ENCODE measurements at places on chromosomes 6 and 20.
A peak's percentile ranks its signal among the peaks of the same experiment; 100 is the strongest.

- no peak for DNase-seq
Measured at GRCh38 chr6:121344539-121344938, 10.3 kb upstream of the TBC1D32 start.

- no peak for DNase-seq
Measured at GRCh38 chr6:127249621-127250020, 17.0 kb upstream of the RNF146 start.

DNA sequence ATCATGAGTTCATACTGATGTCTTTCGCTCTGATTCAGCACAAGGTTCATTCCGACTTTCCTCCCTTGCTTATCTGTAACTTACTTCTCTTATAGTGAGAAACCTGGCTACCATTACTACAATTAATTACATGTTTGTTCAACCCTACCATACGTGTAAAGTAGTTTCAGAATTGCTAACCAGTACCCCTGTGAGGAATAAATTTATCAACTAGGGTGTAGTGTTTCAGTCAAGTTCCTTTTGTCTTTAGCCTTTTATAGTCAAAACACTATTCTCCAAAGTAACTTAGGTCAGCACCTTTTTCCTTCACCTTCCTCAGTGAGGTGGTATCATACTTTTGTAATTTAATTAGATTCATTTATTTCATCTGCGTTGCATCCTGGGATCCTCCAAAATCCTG is 64.9 kb downstream of the MAP3K4 start:
- no peak for DNase-seq

DNA sequence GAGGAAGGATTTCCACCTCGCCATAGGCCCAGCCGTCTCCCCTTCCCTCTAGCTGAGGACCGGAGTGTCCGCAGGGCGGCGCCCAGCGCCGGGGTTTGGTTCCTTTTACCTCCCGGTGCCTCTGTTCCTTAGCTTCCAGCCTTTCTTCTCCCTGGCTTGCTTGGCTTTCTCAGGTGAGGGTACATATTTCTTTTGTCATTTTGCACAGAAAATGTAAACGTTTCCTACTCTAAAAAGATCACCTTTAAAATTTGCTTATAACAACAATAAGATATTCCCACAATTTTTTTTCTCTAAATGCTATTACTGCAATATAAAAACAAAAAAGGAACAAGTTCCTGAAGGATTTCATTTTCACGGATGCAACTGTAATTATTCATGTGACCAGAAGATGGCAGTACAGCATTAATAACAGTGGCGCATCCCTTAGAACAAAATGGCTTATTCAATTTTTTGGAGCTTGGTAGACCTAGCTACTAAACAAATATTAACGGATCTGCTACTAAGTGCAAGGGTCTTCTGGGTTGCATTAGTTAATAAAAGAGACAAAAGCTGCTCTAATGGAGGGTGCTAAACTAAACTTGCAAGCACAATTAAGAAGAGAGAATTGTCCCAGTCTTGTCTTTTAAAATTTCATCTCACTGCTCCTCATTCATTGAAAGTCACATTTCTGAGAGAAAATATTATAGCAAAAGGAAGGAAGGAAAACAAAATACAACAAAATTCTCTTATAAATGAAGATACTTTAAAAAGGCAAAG is 172.9 kb downstream of the ADGRG6 start:
- DNase-seq, result no peak

- no peak for DNase-seq
Measured at GRCh38 chr6:28985462-28986164, 19.5 kb downstream of the ZNF311 start.

- no peak for DNase-seq
Measured at GRCh38 chr20:25136643-25137559, 55.0 kb upstream of the VSX1 start.

GRCh38 chr6:132490024-132490423 is 22.9 kb downstream of the STX7 start:
- DNase-seq, result no peak

GRCh38 chr6:111952274-111952673 is 79.0 kb upstream of the FYN start:
- DNase-seq, result no peak

DNA sequence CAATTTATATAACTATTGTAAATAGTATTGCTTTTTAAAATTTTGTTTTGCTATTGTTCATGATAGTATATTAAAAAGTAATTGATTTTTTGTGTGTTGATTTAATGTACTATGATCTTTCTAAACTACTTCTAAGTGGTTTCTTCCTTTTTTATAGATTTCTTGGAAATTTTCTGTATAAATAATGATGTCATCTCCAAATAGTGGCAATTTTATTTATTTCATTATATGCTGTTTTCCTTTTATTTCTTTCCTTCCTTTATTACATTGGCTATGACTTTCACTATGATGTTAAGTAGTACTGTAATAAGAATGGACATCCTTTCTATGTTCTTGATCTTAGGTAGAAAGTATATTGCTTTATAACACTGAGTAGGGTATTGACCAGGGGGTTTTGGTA is 451.5 kb upstream of the SPTLC3 start:
- no peak for DNase-seq

DNA sequence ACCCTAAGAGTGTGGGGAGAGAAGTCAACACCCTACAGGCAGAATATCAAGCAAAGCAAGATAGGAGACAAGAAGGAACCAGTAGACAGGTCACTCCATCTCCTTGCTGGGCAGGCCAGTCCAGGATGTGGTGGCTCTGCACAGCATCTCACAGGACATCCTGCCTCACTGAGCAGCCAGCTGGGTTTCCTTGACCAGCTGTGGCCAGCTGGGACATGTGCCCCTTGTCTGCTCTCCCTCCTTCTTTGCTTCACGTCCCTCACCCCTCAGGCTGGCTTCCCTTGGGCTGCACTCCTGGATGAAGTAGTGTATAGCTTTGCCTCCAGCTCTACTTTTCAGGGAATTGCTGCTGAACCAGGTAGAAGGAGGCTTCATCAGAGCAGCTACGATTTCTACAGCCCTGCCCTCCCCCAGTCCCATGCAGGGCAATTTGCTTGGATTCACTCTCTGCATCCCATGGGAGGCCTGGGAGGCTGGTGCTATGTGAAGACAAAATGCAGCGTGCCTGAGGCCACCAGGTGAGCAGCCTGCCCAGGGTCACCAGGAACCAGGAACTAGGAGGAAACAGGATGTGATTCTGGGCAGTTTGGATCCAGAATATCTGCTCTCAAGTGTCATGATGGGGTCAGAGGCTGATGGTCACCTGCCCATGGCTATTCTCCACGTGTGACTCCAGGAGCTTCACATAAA is 110.0 kb upstream of the PMEPA1 start:
- DNase-seq, result no peak

DNA sequence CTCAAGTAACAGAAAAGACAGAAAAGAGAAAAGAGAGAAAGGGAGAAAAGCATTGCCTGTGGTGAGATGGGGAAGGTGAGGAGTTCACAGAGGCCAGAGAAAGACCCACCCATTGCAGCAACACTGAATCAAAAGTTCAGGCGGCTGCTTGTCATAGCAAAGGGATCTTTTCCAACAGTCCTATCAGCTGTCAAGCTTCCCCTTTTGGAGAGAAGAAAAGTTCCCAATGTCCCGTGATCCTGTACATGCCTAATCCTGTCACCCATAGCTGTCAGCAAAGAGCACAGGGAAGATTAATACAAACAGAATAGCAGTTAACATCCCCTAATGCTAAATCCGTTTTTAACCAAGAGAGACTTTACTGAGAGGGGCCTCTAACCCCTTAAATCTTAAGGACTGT is 8.9 kb upstream of the TRIM38 start:
- no peak for DNase-seq

DNA sequence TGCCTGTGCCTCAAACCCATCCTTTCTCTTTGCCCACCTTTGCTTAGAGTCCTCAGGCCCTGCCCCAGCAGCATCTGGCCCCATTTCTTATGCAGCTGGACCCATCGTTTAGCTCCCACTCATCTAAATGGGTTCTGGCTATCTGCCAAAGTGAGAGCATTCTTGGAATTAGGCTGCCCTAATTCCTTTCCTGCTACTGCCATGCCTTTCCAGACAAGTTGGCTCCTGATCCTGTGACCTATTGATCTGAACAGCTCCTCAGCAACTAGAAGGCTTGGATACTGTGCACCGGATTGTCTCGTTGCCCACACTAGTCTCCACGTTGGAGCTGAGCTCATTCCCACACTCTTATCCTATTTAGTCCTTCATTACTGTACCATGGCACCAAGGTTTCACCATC is 22.9 kb downstream of the DZANK1 start:
- DNase-seq, result no peak

DNA sequence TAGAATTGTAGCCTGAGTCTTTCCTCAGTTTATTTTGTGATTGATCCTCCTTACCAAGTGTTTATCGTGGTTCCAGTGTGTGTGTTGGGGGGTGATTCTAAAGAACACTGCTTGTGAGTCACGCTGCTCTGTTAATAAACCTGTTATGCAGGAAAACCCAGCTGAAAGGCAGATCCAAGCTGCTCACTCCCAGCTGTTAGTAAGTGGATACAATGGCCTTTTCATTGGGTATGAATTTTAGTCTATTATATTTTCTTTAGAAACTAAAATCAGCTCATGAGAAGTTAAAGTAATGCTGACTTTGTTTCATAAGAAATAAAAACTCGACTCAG is 12.2 kb upstream of the DSTN start:
- no peak for DNase-seq

- DNase-seq, result peak; percentile 65
Measured at GRCh38 chr6:33091957-33092356, 16.2 kb downstream of the HLA-DPB1 start.

DNA sequence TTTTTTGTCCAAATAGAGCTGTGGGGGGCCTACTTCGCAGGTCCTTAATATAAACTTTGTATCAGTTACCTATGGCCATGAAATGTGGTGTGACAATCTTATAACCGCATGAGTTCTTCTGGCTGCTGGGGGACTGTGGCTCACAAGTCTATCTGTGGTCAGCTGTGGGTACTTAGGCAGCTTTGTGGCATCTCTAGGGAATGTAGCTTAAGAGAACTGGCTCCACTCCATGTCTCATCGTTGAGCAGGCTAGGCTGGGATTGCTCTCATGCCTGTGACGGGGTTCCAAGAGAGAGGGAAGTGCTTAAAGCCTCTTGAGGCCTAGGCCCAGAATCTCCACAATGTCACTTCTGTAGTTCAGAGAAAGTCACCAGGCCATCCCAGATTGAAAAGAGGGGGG is 140.5 kb downstream of the BTBD3 start:
- DNase-seq, result no peak

GRCh38 chr6:6533176-6533575 is 55.3 kb upstream of the LY86 start:
- DNase-seq, result no peak

DNA sequence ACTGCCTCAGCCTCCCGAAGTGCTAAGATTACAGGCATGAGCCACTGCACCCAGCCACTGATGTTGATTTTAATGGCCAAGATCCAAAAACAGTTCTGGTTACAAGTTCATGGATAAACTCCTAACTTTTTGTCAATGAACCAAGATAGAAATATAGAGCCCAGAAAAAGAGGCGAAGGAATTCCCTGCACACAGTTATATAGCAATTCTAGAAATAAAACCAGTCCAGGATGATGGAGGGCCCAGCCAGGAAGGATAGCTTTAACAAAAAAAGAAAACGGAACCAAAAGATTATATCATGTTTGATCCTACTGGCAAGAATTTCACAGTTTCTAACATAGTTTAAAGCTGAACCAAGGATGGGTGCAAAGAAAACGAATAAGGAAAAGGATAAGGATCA is 10.9 kb downstream of the EPB41L2 start:
- DNase-seq, result no peak

DNA sequence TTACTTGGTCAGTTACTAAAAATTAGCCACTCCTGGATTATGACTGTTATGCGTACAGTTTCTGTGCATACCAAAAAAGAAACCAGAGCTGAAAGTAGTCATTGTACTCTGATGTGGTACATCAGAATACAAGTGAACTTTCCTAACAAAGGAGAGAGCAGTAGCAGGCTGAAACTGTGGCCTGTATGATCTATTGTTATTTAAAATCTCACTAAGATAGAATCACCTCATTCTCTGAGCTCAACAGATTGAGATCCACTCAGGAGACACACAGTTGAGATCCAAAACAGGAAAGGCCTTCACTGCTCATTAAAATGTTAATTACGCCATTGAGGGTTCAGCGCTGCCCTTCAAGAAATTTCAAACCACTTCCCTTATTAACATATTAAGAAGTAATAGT is 576.4 kb downstream of the LMBRD1 start:
- DNase-seq, result no peak

DNA sequence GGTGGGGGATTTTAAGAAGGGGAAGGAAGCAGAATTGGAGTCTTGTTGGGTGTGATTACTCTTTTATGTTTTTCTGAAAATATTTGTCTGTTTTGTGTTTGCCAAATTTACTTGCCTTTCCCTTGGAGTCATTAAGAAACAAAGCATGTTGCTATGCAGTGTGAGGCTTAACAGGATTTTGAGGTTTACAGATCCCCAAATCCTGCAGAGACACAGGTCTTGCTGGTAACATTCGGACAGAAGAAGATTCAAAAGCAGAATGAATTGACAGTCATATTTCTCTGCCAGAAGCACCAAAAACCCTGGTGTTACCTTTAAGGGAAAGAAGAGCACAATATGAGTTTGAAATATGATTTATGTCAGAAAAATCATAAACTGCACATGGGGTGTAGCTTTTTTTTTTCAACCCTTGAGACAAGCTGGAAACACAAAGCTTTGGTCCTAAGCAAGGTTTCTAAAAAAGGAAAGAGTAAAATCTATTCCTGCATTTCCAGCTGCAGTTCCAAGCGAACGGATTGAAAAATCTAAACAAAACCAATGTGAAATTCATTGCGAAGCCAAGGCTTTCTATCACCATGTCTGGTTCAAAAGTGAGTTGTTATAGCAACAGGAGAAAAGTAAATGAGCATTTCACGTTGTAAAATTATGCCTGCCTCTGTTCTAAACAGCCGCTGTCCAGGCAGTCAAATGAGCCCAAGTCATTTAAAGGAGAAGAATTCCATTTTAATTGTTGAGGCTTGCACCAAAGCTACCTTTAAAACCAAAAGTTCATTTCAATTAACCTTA is 358.9 kb upstream of the SASH1 start:
- no peak for DNase-seq

DNA sequence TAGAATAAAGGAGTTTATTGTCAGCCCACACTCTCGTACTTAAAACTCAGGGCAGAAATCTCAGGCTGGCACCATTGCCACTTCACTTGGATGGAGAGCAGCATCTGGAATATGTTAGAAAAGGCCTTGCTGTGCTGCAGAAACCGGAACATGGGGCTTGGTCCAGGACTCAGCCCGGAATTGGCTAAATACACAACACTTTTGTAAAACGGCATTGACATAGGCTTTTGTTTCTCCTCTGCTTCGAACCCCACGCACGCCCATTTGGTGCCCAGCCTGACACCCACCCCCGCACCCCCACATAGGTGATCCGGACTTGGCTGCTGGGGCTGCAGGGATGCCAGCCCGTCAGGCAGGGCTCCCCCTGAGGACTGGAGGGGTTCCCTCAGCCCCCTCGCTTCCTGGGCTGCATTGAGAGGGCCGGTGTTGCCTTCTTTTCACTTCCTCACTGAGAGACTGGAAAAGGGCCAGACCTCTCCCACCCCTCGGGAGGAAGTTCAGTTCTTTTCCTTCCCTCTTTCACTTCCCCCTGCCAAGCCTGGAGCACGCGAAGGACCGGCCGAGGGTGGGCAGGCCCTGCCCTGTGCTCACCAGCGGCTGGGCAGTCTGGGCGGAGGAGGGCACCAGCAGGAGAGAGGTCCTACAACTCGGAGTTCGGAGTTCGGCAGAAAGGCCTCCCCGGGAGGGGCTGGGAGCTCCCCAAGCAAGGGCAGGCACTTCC is 17.9 kb upstream of the CST3 start:
- DNase-seq, result no peak
